Activated CD4-positive, alpha-beta T cell treated with anti-CD3 and anti-CD28 coated beads, Interleukin-2, amount 50 U/mL, for 4 hours (primary cell): ENCODE measurements at places on chromosomes 5 and 9.

DNA sequence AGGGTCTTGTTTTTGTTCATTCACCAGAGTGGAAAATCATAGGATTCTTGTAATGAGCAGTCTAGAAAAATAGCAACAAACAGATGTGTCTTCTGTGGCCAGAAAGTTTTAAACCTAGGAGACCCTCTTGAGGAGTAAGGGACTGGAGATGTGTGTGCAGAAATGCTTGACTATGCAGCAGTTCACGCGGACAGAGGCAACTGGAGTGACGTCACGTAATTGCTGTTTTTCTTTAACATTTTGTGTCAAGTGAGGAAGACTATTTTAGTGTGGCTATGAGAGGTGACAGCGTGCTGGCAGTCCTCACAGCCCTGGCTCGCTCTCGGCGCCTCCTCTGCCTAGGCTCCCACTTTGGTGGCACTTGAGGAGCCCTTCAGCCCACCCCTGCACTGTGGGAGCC lies 163.1 kb upstream of the PTCH1 start:
- no peak for DNase-seq

GRCh38 chr5:38755181-38755580 lies 90.6 kb upstream of the OSMR start:
- DNase-seq = no peak

DNA sequence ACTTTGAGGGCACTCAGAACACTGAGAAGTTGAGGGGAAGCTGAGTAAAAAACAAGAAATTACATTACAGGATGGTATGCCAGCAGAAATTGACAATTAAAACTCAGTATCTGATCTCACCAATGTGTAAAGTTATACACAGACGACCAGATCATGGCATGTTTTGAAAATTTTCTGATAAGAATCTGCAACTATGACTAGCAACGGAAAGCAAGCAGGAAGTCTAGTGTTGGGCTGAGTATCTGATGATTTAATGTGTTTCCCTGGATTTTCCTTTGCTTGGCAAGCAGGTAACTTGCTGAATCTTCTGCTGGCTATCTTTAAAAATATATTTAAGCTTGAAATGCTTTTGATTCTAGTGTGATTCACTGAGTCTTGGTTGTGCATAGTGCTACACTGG lies 5.2 kb upstream of the GCNT4 start:
- DNase-seq = no peak

GRCh38 chr5:108639366-108639765 lies 108.3 kb upstream of the FER start:
- no peak for DNase-seq

DNA sequence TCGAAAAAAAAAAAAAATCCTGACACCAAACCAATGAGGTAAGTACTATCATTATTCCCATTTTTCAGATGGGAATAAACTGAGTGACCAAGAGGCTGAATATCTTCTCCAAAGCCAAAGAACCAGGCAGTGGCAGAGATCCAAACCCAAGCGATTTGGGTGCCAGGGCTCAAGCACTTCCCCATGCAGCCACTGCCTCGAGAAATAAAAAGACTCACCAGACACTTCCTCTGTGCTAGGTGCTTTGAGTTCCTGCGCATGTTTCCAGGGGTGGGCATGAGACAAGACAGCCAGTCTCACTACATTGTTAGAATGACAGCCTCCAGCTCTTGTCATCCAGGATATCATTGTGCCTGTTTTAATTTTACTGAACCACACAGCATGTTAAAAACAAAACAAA lies 2.3 kb upstream of the RPL26L1 start:
- no peak for DNase-seq

- no peak for DNase-seq
Observed at GRCh38 chr5:79130781-79131180, 19.2 kb downstream of the BHMT start.

DNA sequence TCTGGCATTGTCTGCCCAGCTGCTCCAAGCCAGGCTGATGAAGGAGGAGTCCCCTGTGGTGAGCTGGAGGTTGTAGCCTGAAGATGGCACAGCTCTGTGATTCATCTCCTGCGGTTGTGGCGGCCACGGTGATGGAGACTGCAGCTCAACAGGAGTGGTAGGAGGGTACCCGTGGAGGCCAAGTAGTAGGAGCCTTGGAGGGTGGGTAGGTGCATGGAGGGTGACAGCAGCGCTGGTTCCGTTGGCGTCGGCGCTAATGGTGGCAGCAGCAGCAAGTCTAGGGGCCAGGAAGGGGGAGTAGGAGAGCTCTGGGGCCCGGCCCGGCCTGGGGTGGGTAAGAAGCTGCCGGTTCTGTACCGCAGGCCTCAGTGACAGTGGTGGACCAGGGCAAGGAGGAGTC lies 22.4 kb upstream of the TRIM52 start:
- DNase-seq = no peak

GRCh38 chr9:94623253-94623652 lies 16.1 kb downstream of the FBP1 start:
- DNase-seq = no peak

GRCh38 chr9:93990448-93990847 lies 35.3 kb upstream of the BARX1 start:
- DNase-seq = no peak
